Glutamatergic neuron (in vitro differentiated cells): ENCODE measurements at places on chromosomes 6 and 20. TPM values are rescaled to one million over a fixed set of nuclear protein-coding genes. Genes with fewer than 3 reads are reported as not detected.
A peak's percentile ranks its signal among the peaks of the same experiment; 100 is the strongest.

Gene PAX1
- total RNA-seq = not detected

GRCh38 chr6:151499551-151499950, 5.7 kb downstream of the CCDC170 start:
- no peak for DNase-seq

GRCh38 chr20:8877294-8877693, 191.6 kb upstream of the PLCB4 start:
- DNase-seq = no peak

Gene NR2E1
- total RNA-seq = not detected

DNA sequence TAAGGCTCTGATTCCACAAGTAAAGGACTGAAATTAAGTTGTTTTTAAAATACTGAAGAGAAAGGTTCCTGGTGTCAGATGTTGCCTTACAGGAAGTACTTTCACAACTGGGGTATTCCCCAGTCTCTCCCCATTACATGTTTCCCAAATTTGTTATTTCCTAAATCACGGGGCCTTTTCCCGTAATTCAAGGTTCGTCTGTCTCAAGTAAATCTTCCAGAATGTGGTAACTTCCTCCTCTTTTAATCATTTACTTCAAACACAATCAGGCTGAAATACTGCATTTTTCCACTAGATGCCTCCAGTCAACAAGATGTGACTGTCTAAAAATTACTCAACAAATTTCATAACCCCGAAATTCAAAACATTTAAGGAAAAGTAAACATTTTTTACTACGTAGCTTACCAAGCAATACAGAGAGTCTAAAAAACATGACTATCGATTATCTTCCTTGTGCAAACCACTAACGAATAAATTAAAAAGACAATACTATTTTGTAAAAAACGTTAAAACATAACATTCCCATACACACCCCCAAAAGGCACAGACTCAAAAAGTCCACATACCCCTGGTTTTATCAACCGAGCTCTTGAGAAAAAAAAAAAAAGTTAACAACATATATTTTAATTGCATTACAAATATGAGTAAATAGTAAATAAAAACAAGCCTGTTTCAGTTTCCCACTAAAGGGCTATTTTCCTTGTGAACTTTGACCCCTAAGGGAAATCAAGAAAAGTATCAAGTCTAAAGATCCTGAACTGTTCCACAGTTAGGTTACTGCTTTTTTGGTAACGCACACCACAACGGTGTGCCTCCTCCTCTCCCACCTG, 1.7 kb downstream of the SOD2 start:
- DNase-seq = no peak

Gene ANKRD66
- not detected for total RNA-seq

Gene JPH2
- 0.07 TPM for total RNA-seq

DNA sequence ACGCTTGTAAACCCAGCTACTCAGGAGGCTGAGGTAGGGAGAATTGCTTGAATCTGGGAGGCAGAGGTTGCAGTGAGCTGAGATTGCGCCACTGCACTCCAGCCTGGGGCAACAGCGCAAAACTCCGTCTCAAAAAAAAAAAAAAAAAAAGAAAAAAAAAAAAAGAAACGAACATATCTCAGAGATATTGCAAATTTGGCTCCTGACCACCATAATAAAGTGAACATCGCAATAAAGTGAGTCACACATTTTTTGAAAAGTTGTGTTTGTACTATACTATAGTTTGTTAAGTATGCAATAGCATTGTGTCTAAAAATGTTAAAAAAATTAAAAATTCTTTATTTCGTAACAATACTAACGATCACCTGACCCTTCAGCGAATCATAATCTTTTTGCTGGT, 13.3 kb downstream of the RSPH9 start:
- no peak for DNase-seq

DNA sequence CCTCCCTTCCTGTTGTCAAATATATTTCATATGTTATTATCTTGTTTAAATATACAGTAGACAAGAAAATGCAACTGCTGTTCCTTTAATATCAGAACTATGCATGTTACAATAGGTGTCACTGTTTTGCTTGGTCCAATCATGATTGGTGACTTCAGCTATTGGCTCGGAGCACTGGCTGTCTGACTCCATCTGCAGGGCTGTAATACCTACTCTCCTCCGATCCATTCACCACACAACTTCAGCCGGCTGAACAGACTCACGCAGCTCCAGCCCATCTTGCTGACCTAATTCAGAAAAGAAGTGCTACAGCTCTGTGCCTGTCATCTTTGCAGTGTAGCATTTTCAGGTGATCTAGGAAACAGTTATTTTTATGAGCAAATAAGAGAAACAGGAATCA, at the start of gene BTBD3:
TSS of gene BTBD3 (plus strand) at position 231 of the 400 bp plus-strand sequence. CDS start 383 bp downstream, outside the sequence.
- peak; percentile 30 for DNase-seq

- no peak for DNase-seq
Measured at GRCh38 chr6:131281471-131282270, 146.4 kb downstream of the AKAP7 start.

- DNase-seq = no peak
Measured at GRCh38 chr6:122930252-122931180, 65.5 kb upstream of the CLVS2 start.

DNA sequence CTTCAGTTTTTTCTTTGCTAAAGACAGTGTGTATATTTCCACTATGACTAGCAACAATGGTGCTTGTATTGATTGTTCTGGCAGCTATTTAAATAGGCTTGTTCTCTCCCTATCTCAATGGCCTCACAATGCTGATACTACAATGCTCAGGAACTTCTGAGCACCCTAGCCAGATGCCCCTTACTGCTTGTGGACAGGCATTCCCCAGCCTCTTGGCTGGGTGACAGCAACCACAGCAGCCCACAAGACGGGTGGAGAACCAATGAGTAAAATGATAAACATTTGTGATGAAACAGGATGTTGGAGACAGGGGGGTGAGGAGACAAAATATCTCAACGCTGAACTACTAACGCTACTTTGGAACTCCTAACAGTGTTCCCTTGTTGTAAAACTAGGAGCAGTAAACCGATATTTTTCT, 42.3 kb downstream of the HIVEP2 start:
- no peak for DNase-seq

- no peak for DNase-seq
Measured at GRCh38 chr6:100801036-100801435, 80.1 kb downstream of the ASCC3 start.

DNA sequence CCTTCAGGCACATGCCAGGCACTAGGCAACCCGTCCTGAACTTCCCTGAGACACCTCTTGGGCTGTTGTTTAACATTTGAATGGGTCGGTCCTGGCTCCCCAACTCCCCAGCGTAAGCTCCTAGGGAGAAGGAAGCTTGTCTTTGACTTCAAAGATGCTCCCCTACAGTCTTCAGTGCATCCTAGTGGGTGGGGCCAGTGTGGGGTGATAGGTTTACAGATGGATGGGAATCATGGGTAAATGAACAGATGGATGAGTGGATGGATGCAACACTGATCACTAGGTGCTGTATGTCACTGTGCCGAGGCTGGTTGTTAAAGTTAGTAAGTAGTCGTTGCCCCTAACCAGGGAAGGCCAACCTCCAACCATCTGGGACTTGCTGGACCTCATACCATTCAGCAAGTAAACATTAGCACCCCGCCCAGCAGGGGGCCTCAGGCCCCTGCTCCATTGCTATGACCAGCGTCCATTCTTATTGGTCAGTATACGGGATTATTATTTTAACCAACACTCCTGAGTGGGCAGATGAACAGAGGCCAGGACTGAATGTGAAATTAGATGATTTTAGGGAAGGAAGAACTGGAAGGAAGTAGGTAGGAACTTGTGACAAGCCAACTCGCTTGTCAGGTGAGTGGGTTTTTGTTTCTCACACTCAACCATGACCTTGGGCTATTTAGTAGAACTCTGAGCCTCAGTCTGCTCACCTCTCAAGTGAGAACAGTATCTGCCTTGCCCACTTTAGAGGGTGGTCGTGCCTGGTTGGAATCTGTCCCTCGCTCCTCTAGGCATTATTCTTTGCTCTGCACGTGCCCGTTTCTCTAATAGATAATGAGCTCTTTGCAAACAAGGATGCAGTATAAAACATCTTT, 82.9 kb upstream of the FOXP4 start:
- peak; percentile 62 for DNase-seq

Gene NKX2-2
- total RNA-seq = 1.2 TPM

DNA sequence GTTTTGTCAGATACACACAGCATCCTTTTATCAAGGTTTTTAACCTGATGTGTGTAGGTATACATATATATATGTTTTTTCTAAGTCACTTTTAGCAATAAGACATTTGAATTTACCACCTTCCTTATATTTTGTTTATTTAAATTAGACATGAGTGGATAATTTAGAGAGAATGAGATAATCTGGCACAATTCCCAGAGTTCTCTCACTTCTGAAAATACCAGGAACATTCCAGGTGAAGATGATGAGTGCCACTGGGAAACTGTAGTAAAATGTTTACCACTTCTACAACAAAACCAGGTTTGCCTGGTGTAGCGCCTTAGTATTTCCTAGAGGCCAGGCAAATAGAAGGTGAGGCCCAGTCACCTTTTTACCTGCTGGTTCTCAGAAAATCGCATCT, 189.5 kb downstream of the TMEM242 start:
- no peak for DNase-seq

DNA sequence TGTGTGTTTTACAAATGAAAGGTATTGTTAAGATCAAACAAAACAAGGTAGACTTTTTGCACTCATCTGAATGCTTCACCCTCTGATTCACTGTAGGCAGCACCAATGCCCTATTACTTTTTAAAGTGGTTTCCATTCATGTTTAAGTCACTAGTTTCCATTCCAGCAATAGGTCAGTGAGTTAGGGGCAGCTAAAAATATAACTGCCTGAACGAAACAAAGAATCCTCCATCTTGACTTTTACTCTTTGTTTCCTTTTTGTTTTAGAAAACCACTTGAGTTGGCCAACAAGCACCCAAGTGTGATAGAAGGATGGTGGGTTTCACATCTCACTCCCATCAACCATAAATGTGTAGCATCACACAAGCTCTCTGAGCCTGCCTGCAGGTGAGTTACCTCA, 25.5 kb downstream of the CLIC5 start:
- no peak for DNase-seq

Gene ERVFRD-1
- not detected for total RNA-seq

- DNase-seq = no peak
Measured at GRCh38 chr20:9203081-9203447, 134.2 kb downstream of the PLCB4 start.

Gene GCNT2
- 13.2 TPM for total RNA-seq

- no peak for DNase-seq
Measured at GRCh38 chr6:151514000-151514730, 20.3 kb downstream of the CCDC170 start.

Gene E2F1
- 66.0 TPM for total RNA-seq

DNA sequence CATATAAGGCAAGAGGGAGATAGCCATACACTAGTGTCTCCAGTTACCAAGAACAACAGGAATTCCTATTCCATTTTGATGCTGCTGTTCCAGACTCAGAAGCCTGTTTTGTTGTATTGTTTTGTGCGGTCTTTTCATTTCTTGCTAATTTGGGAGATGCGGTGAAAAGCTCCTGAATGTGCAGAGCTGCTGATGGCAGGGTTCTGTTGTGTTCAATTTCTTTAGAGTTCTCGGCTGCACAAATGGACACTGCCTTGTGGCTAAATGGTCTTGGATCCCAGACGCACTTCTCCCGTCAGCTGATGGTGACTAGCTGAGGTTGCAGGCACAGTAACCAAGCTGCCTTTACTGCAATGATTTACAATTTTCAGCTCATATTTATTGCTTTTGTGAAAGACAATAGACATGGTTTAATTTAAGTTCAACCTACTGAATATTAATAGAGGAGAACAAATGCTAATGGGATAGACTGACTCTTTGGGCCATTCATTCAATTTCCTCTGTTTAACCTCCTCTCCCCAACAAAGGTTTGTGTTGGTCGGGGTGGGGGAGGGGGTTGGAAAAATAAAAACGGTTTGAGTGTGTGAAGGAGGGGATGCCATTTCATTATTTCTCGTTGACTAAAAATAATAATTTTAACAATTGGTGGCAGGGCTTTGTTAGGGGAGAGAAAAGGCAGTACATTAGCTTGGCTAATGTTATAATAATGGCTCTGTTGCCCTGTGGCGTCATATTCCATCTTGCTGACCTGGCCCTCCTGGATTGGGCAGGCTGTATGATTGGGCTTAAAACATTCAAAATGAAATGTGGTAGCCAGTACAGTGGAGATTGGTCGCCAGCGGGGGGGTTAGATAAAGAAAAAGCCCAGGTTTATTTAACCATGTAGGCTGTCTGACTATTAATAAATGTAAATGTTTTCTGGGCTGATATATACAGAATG, 159.5 kb downstream of the JARID2 start:
- DNase-seq = no peak

Gene PTCRA
- total RNA-seq = not detected

GRCh38 chr20:44810391-44811149, at the start of gene RIMS4:
Gene RIMS4, minus strand, starts transcription at chr20:44810546. Its CDS starts 275 bp downstream, at chr20:44810271.
- DNase-seq = peak; percentile 77

DNA sequence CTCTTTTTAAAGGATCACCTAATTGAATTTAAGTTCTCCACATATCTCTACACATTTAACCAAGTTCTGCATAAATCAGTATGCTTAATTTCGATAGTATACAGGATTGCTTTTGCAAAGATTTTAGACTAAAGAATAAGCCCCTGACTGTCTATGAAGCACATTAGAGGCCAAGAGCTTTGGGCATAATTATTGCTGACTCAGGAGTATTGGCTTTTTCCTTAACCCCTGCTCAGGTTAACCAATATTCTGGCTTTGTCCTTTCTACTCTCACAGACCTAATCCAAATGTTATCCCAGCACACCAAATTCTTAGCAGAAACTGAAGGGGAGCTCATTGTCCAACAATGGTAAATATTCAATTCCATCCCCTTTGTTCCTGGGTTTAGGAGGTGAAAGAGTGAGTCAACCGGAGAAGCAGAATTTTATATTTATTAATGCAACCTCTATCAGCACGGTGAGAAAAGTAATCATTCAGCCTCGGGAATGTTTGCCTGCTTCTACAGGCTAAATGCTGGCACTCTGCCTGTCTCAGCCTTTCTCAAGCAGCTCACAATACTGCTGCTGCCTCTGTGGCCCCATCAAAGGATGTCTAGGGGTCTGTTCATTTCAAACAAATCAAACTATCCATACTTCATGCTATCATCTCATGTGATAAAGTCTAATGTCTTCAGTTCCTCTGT, 125.0 kb downstream of the SIM1 start:
- DNase-seq = no peak

GRCh38 chr6:142958343-142958742, 13.4 kb upstream of the HIVEP2 start:
- DNase-seq = no peak

GRCh38 chr20:39829256-39829655, 859.8 kb downstream of the MAFB start:
- DNase-seq = peak; percentile 32

- DNase-seq = no peak
Measured at GRCh38 chr20:48034751-48035150, 249.5 kb upstream of the SULF2 start.

GRCh38 chr6:11814819-11815218, 36.2 kb upstream of the ADTRP start:
- DNase-seq = no peak

- peak; percentile 79 for DNase-seq
Measured at GRCh38 chr20:2652724-2653555, 508 bp downstream of the NOP56 start.

DNA sequence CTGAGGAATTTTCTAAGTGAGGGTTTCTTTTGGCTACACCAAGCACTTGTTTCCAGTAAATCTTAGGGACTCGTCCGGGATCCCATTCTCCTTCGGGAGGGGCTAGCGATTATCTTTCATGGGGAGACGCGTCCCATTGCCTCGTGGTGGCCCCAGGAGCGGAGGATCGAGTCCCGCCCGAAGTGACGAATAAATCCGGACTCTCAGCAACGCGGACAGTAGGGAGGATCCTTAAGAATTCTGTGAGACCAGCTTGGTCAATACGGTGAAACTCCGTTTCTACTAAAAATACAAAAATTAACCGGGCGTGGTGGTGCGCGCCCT, 69.1 kb upstream of the PRSS16 start:
- no peak for DNase-seq

Gene COL10A1
- total RNA-seq = not detected
